Sigmoid colon (tissue), 7 donors: ENCODE measurements at places on chromosomes 16 and 17. TPM values are rescaled to one million over a fixed set of nuclear protein-coding genes. Genes with fewer than 3 reads are reported as not detected.

MYH13 gene
- not detected for total RNA-seq

GRCh38 chr17:45823598-45823997 lies 21.1 kb upstream of the SPPL2C start:
- no peak for DNase-seq

PABPN1L gene
- not detected for total RNA-seq

ZDHHC1 gene
- 18.3 TPM for total RNA-seq

RNF222 gene
- not detected for total RNA-seq

FGF11 gene
- not detected for total RNA-seq

TBC1D3 gene
- not detected for total RNA-seq

- DNase-seq: peak; percentile 94
Measured at GRCh38 chr17:17822189-17822588, 14.6 kb downstream of the SREBF1 start.

- no peak for DNase-seq
Measured at GRCh38 chr16:68510775-68511174, 28.3 kb upstream of the ZFP90 start.

SAT2 gene
- 72.9 TPM for total RNA-seq

DNA sequence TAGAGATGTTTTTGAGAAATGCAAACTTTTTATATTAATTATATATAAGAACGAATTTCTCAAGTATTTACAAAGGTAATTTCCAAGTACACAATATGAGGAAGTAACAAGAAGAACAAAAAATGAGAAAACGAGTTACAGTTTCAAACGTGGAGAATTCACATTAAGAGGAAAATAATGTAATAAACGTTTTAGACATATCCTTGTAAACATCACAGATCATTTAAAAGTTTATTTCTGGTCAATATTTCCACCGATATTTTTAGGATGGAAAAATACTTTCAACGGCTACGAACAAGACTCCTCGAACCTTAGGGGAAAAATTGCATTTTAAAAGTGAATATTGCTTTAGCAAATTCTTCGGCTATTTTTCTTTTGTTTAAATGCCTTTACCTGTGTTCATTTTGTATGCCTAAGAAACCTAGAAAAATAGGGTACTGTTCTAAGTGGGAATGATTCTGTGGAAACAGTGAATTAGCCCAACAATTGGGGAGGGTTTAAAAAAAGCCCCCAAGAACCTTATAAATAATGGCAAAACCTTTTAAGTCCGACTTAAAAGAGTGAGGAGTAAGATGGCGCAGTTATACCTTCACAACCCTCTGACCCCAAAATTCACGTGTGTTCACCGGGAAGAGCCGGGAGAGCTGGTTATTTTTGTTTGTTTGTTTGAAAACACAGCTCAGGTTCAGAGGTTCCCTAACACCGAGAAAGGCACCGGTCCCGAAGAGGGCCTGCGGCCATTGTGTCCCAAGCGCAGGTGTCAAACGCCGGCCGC lies 3.3 kb downstream of the HNF1B start:
- no peak for DNase-seq

GRCh38 chr16:15494236-15494635 lies 59.8 kb downstream of the BMERB1 start:
- no peak for DNase-seq

DNA sequence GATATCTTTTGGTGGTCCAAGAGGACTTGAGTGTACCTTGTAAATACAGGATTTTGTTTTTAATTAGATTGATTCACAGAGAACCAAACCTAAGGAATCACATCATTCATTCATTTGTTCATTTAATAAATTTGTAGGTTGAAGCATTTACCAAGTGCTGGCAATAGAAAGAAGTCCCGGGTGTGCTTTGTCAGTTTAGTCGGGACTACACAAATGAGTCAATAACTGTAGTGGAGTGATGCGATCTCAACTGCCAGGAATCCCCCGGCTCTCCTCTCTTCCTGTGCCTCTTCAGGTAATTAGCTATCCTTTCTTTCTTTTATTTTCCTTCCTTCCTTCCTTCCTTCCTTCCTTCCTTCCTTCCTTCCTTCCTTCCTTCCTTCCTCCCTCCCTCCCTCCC lies 1.4 kb upstream of the WWOX start:
- no peak for DNase-seq

GRCh38 chr17:38591759-38592241 lies 14.0 kb downstream of the SRCIN1 start:
- DNase-seq: no peak

KCNJ12 gene
- 0.54 TPM for total RNA-seq

SERPINF2 gene
- total RNA-seq: 3.8 TPM

- no peak for DNase-seq
Measured at GRCh38 chr16:8330761-8331160, 259.6 kb downstream of the TMEM114 start.

DNA sequence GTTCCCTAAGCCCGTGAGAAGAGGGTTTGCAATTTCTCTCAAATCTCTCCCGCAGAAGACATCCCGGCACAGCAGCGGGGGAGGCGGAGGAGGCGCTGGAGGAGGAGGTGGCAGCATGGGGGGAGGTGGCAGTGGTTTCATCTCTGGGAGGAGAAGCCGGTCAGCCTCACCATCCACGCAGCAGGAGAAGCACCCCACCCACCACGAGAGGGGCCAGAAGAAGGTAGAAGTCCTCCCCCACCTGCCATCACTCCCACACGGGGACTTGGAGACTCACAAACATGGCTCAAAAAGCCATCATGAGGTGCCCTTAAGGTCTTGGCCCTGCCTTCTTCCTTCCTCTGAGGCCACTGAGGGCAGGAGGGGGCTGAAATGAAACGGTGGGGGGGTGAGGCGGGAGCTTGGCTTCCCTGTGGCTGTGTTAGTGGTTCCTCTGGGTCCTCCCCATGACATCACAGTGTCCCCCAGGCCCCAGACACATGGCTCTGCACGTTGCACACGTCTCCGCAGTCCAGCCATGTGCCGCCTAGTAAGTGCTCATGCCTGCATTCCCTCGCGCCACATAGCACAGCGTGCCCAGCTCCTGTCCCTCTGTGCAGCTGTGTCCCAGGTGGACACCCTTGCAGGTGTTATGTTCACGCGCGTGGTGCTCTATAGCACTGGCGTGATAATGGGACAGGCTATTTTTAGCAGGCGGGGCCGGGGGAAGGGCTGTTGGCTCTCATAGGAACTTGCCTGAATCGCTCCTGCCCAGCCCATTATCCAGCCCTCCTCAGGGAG lies 6.9 kb downstream of the MLLT6 start:
- no peak for DNase-seq

- DNase-seq: no peak
Measured at GRCh38 chr17:2691069-2691871, 20.3 kb downstream of the CLUH start.

DNA sequence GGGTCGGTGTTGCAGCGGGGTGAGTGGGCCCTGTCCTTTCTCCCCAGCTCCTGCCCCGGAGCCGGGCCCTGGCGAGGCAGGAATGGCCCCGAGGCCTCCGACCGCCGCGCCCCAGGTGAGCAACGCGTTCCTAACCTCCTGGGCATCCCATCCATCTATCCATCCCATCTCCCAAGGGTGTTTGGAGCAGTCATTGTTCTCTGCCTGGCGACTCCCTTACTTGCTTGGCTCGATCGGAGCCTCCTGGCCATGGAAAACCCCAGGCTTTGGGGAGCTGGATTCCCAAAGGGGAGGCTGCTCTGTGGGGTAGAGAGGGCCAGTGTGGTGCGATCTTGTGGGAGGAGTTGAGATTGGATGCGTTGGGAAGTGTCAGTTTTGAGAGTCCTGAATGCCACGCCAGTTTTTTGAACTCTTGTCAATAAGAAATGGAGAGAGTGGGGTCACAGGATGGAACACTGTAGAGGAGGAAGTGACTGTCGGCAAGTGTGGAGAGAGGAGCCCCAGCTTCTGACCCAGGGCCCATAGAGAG lies 684 bp downstream of the ZFP90 start:
- DNase-seq: no peak

ATF7IP2 gene
- total RNA-seq: 9.3 TPM

CCL2 gene
- 27.6 TPM for total RNA-seq

GRCh38 chr16:3983081-3983520 lies 102.6 kb upstream of the CREBBP start:
- peak; percentile 85 for DNase-seq

DNA sequence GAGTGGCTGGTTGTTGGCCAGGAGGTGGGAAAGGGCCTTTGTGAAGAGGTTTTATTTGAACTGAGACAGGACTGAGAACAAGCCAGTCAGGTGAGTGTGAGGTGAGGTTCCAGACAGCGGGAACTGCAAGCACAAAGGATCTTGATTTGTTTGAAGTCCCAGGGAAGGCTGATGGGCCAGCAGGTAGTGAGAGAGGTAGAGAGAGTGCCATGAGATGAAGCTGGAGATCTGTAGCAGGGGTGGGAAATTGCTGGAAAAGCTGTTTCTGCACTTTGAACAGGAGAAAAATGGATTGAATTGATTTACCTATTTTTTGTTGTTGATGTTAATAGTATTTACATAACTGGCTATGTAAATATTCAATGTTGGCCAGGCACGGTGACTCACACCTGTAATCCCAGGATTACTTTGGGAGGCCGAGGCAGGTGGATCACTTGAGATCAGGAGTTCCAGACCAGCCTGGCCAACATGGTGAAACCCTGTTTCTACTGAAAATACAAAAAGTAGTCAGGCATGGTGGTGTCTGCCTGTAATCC lies 7.7 kb upstream of the DCTPP1 start:
- DNase-seq: no peak

DNA sequence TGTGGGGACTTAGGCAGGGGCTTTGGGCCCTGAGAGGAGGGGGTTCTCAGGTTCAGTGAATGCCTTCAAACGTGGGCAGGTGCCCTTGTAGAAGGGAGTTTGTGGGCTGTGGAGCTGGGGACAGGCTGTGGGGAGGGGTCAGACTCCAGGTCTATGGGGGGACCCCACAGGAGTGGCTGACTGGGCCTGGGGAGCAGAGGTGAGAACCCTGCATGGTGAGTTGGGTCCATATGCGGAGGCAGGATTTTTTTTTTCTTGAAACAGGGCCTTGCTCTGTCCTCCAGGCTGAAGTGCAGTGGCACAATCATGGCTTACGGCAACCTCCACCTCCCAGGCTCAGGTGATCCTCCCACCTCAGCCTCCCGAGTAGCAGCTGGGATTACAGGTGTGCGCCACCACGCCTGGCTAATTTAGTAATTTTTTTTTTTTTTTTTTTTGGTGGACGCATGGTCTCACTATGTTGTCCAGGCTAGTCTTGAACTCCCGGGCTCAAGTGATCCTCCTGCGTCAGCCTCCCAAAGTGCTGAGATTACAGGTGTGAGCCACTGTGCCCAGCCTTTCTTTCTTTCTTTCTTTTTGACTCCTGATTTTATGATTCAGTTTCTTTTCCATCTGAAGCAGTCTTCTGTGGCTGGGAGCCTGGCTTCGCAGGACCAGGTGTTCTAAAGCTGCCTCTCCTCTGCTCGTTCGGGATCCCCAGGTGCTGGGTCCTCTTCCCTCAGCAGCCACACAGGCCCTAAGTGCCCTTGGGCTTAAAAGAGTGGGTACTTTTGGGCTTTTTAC lies 19.0 kb upstream of the ADCY7 start:
- peak; percentile 61 for DNase-seq

MYH1 gene
- not detected for total RNA-seq

INCA1 gene
- total RNA-seq: 3.0 TPM

- DNase-seq: peak; percentile 46
Measured at GRCh38 chr16:67016143-67016542, 12.8 kb upstream of the CBFB start.

DNA sequence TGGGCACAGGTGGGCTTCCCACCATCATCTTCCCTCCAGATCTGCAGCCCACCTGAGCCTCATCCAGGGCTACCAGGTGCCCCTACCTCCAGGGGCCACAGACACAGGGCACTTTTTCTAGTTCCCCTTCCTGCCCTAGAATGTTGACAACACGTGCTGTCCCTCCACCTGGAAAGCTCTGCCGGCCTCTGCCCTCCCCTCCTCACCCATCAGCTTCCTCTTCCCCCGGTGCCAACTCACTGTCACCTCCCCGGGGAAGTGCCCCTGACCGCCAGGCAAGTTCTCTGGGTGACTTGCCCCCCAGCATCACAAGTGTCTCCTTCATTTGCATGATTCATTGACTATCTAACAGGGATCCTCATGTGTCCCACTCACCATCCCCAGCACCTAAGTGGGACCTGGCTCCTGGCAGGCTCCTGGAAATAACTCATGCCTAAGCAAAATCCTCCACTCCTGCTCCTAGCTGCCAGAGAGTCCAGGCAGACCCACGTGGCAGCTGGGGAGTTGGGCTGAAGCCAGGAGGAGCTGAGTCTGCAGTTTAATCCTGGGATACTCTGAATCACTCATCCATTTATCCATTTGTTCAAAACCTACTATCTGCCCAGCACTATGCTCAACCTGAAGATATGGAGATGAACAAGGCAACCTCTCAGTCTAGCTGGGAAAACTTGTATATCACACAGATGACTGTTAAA lies 304.4 kb downstream of the FOXL1 start:
- peak; percentile 59 for DNase-seq

- DNase-seq: peak; percentile 83
Measured at GRCh38 chr17:17710728-17711541, 29.7 kb downstream of the RAI1 start.

- no peak for DNase-seq
Measured at GRCh38 chr17:73400915-73401545, 89.2 kb upstream of the CDC42EP4 start.

TBC1D16 gene
- 15.7 TPM for total RNA-seq

MT4 gene
- total RNA-seq: not detected

DNA sequence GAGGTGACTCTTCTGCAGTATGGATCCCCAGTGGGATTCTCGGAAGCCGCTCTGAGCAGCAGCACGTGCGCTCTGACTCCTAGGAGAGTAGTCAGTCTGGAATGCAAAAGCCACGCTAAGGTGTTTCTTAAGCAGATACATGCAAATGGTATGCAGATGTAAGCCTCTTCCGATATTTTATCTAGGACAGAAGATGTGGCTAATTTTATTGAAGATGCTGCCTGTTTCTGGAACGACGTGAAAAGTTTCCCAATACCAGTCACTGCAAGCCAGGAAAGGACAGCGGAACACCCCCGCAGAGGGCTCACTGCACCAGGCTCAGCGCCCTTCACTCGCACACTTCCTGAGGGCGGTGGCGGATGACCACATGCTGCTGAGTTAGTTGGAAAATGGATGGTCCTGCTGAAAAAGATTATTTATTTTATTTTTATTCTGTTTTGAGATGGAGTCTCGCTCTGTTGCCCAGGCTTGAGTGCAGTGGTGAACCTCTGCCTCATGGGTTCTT lies 10.1 kb downstream of the FADS6 start:
- no peak for DNase-seq

OR3A1 gene
- total RNA-seq: not detected

DNA sequence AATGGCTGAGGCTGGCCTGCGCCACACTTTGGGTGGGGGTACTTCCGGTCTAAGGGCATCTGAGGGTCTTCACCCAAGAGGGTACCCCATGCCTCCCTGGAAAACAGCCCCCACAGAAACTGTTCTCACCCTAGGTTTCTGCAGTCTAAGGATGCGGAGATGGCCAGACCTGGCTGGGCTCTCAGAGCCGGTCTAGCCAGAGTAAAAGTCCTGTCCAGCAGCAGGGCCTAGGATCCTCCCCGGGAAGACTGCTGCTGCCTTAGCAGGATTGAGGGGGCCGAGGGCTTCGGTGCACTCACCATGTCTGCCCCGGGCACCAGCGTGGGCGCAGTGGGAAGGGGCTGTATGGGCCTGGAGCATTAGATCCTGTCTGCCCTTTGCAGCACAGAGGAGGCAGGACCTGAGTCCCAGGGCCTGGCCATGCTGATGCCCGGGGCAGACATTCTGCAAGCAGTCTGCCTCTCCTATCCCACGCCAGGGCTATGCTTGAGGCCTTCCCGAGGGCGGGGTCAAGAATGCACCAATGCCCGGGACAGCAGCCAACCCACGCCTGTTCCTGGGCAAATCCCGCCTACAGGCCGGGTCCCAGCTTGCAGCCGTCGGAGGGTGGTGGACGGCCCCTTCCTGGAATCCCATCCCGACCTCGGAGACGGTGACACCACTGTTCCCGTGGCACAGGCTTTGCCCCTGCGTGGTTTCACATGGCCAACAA lies 54.7 kb downstream of the CBFA2T3 start:
- peak; percentile 84 for DNase-seq

GRCh38 chr17:721540-721937 lies 6.9 kb upstream of the VPS53 start:
- no peak for DNase-seq
